ENCODE measurements at places on chromosomes 6 and 20.

- DNase-seq = no peak
Observed at GRCh38 chr6:23826572-23826971, 299.4 kb upstream of the NRSN1 start.

DNA sequence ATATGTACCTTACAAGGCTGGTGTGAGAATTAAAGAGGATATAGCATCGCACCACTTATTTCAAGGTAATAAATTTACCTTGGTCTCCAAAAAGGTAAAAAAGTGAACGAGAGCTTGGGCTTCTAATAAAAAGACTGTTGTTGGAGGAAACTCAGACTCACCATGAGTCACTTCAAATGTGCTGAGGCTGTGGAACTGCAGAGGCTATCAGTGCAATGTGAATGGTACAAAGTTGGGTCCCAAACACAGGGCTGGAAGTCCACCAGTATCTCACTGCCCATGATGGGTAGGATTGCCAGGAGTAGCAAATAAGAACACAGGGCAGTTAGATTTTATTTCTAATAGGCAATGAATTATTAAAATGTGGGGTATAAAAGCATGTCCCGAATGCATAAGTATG, 200.6 kb downstream of the MAFB start:
- no peak for DNase-seq

GRCh38 chr6:35359744-35360348, 17.5 kb downstream of the PPARD start:
- peak; percentile 68 for DNase-seq

GRCh38 chr6:115908906-115909559, 151.7 kb downstream of the FRK start:
- DNase-seq = no peak

DNA sequence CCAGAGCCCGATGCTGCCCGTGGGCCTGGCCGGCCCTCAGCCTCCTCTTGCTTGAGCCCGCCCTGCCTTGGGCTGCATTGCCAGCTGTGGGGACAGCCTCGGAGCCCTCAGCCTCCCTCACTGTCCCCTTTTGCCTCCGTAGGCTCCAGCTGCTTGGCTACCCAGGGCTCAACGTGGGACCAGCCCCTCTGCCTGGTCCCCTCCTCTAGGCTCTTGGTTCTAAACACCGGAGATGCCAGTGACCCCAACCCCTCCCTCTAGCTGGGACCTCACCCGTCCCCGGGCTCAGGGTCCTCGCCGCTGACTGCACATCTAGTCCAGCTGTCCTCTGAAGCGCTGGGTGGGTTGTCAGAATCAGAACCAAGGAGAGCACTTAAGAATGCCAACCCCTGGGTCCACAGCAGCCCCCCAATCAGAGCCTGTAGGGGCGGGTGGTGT, 345.2 kb downstream of the ZFAND3 start:
- no peak for DNase-seq

GRCh38 chr20:33858666-33859065, 47.5 kb downstream of the CHMP4B start:
- DNase-seq = no peak

- DNase-seq = no peak
Observed at GRCh38 chr20:22559711-22560318, 24.6 kb downstream of the FOXA2 start.

DNA sequence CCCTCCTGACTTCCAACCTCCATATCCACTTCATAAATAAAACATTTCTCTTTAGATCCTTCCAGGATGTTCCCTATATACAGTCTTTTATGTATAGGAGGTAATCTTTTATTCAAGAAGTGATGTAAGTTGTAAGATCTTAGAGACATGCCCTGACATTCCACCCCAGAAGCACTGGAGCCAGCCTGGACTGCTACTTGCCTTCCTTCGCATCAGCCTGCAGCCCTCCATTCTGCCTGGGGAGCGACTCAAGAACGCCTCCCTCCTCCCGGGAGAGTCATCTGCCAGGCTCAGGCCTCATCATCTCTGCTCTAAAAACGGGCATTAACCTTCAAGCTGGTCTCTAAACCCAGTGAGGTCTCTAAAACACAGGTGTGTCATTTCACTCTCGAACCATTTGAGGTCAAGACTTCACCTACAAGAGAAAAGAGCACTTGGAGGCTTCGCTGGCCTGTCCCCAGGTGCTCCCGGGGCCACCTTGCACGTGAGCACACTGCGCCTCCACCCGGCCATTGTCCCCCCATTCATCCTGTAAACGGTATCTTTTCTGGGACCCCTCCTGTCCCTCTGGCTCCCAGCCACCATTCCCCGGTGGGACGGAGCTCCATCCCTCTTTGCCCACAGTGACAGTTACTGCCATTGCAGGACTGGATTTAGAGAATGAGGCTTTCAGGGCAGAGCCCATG, 107.5 kb upstream of the PDE10A start:
- DNase-seq = no peak

DNA sequence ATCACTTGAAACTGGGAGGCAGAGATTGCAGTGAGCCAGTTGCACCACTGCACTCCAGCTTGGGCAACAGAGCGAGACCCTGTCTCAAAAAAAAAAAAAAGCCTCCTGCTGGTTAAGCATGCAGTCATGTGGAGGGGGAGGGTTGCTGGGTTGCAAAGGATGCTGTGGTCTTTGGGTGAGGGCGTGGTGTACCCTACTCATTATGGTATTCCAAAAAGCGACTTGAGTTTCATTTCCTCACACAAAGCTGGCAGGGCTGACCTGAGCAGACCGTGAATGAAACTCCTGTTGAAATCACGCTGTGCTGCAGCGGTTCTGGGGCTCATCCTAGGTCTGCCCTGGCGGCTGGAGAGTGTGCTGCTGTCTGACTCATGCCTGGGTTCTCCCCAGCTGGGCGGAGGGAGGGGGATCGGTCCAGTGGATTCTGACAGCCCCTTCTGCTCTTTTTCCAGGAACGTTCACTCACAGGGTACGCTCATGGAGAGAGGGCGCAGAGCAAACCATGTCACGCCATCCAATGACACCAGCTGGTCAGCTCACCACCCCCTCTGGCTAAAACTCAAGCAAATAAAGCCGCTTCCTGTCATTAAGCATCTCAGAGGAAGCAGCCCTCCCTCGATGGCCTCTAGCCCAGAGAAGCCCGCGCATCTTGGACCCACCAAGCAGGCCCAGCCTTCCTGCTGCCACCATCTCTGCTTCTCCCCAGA, 166.2 kb downstream of the SCML4 start:
- DNase-seq = peak; percentile 35

DNA sequence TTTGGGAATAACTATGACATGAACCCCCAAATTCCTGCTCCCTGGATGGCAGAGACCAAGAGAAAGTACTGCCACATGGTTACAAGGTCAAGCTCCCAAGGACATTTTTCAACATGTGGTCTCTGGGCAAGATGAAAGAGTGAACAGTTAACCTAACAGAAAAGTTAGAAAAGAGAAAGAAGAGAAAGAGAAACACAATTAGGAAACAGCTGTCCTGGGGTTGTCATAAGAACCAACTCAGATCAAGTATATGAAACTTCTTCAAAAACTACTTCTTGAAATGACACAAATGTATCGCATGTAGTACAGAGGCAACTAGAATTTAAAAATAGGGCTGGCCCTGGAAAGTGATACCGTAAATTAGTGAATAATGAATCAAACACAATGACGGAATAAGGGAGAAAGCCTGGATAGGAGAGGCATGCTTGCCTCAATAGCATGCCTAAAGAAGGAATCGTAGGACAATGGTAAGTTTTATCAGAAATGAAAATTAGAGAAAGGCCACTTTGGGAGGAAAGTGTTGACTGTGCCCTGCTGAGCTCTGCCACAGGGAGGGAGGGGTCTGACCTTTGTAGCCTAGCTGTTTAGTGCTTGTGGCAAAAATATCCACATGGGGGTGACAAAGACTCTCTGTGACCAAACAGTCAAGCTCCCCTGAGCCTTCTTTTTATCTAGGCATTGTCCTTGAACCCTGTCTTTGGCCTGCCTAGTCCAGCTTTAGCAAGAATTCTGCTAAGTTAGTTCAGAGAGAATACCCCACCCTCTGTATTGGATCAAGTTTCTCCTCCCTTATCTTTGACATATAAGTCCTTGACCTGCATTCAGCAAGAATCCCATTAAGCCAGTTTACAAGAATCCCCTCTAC, 4.3 kb upstream of the DCBLD1 start:
- no peak for DNase-seq

GRCh38 chr6:43776115-43776798, 6.2 kb downstream of the VEGFA start:
- DNase-seq = no peak

DNA sequence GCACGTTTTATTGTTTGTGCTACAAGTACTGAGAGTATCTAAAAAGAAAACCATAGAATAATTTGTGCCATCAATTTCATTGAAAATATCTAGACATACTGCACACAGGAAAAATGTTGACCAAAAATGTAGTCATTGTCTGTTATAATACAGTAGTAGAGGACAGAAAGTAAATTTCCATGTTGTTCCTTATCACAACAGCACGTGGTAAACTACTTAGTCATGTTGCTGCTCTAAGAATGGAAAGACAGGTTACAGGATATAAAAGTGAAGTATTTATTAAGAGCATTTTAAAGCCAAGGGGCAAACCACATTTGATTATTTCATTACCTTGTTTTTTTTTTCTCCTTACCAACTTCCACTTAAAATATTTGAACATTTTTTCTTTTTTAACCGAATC, 89.0 kb upstream of the CEP85L start:
- no peak for DNase-seq

All from kidney epithelial cell (primary cell).